Right atrium auricular region (tissue), 2 donors: ENCODE measurements at places on chromosomes 3 and 15. TPM values are rescaled to one million over a fixed set of nuclear protein-coding genes. Genes with fewer than 3 reads are reported as not detected.
A peak's percentile ranks its signal among the peaks of the same experiment; 100 is the strongest.

DNA sequence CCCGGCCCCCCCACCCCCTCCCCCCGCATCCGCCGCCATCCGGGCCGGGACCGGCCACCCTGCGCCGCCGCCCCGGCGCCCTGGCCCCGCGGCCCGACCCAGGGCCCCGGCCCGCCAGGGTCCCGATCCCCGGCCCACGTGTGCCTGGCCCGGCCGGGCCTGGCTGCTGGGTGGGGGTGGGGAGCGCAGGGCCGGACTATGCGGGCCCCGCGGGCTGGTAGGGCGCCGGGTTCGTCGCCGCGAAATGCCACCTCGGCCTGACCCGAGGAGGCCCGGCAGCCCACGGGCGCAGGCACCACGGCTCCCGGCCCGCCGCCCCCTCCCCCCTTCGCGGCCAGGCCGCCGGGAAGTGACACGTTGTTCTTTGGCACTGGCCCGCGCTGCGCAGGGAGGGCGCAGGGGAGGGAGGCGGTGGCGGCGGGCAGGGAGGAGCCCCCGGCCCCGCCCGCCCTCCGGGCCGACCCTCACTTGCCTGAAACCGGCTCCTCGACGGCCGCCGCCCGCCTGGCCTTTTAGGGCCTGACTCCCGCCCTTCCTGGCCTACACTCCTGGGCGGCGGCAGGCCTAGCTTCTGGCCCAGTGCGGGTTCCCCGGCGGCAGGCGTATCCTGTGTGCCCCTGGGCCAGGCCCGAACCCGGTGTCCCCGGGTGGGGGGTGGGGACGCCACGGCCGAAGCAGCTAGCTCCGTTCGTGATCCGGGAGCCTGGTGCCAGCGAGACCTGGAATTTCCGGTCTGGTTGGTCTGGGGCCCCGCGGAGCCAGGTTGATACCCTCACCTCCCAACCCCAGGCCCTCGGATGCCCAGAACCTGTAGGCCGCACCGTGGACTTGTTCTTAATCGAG is 515 bp downstream of the EIF4G1 start:
- peak; percentile 89 for DNase-seq

DNA sequence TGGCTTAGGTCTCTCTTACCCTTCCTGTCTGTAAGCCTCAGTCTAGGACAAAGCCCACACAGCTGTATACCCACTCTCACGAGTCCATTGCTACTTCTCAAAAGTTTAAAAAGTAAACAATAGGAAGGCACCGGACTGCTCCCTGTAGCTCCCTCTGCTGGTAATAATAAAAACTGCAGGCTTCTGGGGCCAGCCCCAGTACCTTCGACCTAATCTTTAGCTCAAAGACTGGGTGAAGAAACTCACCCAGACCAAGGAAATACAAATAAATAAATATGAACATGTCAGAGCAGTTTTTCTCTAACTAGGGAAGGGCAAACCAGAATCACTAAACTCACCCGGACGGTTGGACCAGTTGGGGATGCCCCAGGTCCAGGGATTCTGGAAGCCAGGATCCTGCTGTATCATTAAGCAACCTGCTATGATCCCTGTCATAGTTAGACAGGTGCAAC is 5.0 kb downstream of the FAM219B start:
- peak; percentile 64 for DNase-seq

TUSC7 gene
- not detected for total RNA-seq

CLDN18 gene
- total RNA-seq = 0.12 TPM

KCNMB3 gene
- total RNA-seq = 1.6 TPM

DNA sequence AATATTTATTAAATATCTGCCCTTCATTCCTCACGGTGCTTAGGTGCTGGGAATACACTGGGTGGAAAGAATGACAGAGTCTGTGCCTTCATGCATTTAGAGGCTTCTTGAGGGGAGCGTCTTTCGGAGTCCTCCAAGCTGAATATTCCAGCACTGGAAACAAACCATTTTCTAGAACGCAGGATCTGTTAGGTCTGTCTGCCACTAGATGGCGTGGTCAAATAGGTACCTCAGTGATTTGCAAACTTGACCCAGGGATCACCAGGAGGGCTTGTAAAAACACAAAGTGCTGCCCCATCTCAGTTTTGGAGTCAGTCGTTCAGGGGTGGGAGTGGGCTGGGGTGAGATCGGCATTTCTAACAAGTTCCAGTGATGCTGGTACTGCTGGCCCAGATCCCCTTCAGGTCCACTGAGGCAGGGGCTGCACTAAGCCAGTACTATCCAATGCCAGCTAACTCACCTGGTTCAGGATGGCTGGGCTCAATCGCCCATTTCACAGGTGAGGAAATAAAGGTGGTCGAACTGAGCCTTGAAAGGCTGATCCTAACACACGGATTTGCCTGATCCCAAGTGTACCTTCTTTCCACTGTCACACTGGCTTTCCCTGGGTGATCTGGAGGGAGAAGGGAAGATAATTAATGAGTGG is 14.8 kb downstream of the ARNT2 start:
- no peak for DNase-seq

AMIGO3 gene
- 1.1 TPM for total RNA-seq

CLSTN2 gene
- total RNA-seq = 28.3 TPM

DNA sequence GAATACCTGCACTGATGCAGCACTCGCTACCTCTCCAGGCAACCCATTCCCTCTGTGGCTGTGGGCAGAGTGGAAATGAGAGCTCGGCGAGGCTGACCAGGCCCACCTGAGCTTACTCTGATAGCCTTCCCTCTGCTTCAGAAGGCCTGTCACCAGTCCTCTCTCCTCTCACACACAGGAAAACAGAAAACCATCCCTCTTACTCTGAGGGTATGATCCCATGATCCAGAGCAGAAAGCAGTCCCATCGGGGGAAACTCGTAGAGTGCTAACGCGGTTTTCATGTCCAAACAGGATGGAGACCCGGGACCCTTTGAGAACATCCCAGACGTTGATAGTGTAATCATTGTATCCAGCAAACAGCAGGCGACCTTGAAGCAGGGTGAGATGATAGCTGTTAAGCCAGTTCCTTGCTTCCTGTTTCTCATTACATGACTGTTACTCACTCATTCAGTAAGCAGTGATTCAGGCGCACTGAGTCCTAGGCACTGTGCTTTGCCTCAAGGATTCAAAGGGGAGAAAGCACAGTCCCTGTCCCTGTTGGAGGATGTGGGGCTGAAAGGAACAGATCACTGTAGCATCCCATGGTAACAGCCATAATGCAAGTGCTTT is 11.8 kb upstream of the BCL2L10 start:
- DNase-seq = no peak

DNA sequence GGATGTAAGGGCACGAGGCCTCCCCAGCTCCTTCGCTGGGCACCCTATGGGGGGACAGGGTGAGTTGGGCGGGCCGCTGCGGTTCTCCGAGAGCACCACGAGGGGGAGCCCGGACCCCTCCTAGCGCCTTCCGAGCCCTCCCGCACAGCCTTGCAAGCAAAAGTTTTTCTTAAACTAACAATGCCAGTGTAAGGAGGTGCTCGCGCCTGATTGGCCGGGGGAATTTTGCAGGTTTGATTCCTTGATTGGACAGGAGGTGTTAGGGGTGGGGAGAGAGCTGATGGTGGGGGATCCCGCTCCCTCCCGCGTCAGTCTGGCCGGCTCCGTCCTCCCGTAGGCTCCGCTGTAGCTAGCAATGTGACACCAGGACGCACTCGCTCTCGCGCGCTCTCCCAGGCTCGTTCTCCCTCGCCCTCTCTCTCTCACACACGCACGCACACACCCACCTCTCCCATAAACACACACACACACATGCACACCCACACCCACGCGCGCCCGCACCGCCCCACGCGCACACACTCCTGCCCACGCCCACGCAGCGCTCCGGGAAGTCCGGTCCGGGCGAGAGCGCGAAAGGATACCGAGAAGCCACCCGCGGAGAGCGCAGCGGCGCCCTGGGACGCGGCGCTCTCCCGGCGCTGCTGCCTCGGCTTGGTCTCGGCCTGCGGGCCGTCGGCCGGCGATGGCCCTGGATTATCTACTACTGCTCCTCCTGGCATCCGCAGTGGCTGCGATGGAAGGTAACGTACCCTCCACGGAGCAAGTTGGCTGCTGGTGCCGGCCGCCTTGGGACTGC is at the start of gene EPHB1:
TSS of gene EPHB1 (plus strand) at position 311 of the 796 bp plus-strand sequence.
- DNase-seq = peak; percentile 74

DNA sequence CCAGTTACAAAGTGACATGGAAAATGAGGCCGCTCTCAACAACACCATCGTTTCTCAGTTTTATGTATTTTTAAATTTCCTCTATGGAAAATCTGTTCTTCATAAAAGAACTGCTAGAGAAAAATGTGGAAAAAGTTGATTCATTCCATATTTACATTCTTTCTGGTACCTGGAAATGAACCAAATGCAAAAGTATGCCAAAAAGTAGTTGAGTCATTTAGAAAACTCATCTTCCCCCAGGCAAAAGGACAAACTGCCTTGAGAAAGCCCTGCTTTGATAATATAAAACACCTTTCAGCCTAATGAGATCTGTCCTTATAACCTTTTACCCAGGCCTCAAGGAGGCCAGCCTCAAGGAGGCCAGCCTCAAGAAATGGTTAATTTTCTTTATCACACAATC is 283.0 kb upstream of the VEPH1 start:
- DNase-seq = no peak

- DNase-seq = no peak
Measured at GRCh38 chr3:147038481-147038880, 367.9 kb downstream of the ZIC4 start.

MITF gene
- 47.6 TPM for total RNA-seq

GRCh38 chr3:71425491-71426071 is 157.9 kb downstream of the FOXP1 start:
- no peak for DNase-seq

GOLGA6A gene
- total RNA-seq = not detected

GOLGA8Q gene
- total RNA-seq = 0.70 TPM

DNA sequence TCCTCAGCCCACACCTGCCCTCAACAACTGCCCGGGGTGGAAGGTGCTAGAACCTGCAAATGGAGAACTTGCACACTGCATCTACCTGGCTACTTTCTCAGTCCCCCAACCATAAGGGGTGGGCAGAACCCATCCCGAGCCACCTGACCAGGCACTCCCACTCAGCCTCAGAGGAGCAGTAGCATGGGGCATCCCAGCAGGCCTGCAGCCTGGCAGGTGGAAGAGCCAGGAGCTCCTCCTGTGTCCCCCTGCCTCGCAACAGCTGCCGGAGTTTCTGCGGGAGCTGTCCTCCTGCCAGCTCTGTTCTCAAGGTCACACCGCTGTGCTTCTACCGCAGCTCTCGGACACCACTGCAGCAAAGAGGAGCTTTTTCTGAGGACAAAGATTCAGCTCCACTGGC is 27.5 kb downstream of the RAB6B start:
- DNase-seq = no peak

- no peak for DNase-seq
Measured at GRCh38 chr3:78506581-78507195, 1261.1 kb downstream of the ROBO1 start.

- DNase-seq = no peak
Measured at GRCh38 chr3:22621205-22621809, 581.8 kb upstream of the UBE2E2 start.

GRCh38 chr3:77342027-77342426 is 302.1 kb downstream of the ROBO2 start:
- no peak for DNase-seq

DNA sequence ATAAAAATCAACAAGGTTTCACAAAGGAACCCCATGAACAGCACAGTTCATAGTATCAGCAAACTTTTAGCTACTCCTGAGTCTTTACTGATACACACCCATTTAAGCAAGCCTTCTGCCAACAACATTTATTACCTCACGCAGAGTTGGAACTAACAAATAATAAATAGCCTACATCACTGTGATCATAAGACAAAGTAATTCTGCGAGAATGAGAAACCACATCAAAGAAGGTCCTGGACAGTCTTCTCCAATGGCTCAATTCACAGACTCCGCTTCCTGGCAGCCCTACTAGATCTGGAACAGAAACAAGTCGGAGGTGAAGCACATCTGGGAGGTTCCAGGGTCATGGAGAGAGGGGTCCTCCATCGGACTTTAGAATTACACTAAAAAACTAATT is 37.0 kb downstream of the LDHAL6B start:
- DNase-seq = no peak

- DNase-seq = peak; percentile 61
Measured at GRCh38 chr15:99453637-99454030, 112.2 kb upstream of the MEF2A start.

DNA sequence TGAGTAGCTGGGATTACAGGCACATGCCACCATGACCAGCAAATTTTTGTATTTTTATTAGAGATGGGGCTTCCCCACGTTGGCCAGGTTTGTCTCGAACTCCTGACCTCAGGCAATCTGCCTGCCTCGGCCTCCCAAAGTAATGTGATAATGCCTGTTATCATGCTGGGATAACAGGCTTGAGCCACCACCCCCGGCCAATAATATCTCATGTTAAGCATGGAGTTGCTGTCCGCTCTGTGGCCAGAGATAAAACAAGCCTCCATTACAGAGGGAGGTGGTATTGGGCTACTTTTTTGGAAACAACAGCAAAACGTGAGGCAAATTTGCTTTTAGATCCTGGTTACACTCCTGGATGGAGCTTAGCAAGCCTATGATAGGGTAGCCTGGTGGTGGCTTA is 32.9 kb upstream of the ALG1L2 start:
- no peak for DNase-seq

DNAJA4 gene
- 70.0 TPM for total RNA-seq
